ENCODE measurements at places on chromosomes 16 and 17.

DNA sequence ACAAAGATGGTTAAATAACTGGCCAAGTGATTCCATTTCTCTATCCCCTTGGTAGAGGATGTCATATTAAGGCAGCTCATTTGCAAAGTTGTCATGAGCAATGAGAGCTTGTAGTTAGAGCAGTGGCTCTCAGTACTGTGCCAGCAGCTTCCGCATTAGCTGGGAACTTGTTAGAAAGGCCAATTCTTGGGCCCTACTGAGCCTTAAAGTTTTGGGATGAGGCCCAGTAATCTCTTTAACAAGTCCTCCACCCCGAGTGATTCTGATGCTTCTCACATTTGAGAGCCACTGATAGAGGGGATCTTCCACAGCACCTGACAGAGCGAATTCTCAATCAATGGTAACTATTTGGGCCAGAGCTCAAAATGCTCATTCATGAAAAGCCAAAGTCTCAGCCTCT, 20.2 kb upstream of the CCL1 start:
- no peak for DNase-seq

DNA sequence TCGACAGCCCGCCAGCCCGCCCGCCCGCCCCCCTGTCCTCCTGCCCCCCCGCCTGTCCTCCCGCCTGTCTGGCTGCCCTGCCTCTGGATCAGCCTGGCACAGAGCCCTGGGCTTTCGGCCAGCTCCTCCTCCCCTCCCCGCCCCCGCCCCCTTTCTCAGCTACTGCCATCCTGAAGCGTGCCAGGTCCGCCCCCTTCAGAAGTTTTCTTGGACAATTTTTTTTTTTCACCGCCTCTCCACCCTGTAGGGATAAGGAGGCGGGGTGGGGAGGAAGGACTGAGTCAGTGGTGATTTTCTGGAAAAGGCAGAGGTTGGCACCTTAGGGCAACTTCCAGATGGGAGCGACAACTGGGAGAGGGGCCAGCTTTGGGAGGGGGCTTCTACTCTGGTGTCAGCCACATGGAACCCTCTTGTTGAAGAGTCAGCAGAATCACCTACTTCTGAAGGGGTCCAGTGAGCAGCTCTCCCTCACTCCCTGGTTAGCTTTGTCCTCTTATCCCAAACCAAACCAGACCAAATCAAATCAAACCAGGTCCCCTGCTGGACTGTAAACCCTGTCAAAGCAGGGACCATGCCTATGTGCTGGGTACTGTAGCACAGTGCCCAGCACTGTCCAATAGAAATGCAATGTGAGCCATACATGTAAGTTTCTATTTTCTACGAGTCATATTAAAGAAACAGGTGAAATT, 19.7 kb downstream of the IGF2BP1 start:
- DNase-seq = no peak

- DNase-seq = no peak
Observed at GRCh38 chr16:87603684-87604633, 1.7 kb downstream of the JPH3 start.

DNA sequence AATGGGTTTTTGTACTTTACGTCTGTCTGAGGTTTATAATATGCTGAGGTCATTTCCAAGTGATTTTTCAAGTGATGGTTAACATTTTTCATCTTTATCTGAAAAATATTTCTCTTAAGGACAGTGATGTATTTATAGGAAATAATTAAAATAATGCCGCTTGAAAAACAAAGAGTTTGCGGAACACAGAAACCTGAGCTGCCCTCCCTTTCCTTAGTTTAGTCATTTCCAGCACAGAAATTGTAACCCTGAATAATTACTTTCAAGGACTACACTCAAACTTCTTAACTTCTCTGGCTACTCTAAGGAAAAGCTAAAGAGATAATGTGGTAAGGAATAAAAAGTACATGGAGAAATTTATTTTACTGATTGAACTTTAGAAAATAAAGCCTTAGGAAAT, 54.6 kb downstream of the MRTFB start:
- no peak for DNase-seq

DNA sequence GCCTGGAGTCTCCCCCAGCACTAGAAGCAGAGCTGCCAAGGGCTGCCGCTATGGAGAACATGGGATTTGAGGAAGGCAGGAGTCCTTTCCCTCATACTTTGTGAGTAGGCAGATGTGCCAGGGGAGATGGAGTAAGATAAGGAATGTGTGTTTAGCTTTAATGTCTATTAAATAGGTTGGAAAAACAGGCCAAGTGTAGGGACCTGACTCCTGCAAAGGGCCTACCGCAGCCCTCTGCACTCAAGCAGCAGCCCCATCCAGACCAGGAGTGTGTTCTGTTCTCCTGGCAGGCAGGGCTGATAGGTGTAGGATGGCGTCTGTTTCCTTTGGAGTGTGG, 1.8 kb upstream of the MIF4GD start:
- DNase-seq = no peak

GRCh38 chr16:23160082-23160481, 10.8 kb upstream of the USP31 start:
- DNase-seq = no peak

DNA sequence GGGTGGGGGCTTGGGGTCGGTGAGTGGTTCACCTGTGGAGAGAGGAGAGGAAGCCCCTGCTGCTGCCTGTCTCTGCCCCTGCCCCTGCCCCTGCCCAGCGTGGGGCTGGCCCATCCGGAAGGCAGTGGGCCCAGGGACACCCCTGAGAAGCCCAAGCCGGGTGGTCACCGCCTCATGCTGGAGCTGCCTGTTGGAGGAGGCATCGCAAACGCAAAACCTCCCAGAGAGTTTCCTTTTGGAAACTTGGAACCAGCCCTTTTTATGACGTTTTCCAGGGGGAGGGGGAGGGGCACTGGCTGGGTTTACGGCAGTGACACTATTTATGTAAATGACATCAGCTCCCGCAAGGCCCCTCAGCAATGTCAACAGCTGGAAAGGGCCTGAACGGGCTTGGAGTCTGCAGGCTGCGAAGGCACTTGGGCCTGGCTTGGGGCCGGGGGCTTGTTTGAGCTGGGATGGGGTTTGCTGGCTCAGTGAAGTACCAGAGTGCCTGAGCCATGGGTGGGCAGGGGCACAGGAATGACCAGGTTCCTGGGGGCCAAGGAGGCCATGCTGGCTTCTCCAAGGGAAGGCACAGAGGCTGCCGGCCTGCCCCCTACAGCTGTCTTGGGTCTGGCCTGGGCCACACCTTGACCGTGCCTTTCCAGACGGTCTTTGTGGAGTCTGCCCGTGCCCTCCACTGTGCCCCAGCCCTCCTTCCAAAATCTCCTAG, 219.5 kb downstream of the NTN1 start:
- DNase-seq = no peak

DNA sequence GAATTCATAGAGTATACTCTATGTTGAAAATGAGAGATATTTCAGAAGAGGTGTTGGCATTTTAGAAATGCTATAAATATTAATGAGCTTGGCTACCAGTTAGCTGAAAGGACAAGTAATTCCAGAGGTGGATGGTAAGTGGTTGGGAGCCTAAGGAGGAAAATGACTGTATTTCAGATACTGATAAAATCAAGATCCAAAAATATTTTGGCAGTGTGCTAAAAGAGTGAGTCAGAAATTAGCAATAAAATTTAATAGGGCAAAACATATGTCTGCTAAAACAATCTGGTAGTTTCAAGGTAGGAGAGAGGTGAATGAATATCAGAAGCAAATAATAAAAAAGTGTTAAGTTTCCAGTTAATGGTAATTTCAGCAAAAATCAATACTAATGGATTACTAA, 1287.9 kb downstream of the CDH8 start:
- DNase-seq = no peak

DNA sequence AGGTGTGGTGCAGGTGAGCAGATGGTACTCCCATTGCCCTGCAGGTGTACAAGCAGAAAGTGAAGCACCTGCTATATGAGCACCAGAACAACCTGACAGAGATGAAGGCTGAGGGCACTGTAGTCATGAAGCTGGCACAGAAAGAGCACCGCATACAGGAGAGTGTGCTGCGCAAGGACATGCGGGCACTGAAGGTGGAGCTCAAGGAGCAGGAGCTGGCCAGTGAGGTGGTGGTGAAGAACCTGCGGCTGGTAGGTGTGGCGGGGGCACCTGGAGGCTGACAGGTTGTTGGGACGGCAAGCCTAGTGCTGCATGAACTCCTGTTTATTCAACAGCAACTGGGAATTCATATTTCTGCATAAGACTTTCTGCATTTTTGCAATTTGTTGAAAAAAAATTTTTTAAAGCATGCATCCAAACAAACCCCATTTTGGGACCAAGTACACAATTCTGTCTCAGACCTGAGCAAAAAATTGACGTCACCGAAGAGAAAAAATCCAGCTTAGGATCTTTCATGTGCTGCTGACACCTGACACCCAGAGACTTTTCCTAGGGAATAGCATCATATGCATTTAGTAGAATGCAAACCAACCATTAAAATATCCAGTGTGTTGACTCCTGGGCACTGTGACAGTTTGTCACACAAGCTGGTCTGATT, 13.5 kb upstream of the DBNDD1 start:
- DNase-seq = no peak

DNA sequence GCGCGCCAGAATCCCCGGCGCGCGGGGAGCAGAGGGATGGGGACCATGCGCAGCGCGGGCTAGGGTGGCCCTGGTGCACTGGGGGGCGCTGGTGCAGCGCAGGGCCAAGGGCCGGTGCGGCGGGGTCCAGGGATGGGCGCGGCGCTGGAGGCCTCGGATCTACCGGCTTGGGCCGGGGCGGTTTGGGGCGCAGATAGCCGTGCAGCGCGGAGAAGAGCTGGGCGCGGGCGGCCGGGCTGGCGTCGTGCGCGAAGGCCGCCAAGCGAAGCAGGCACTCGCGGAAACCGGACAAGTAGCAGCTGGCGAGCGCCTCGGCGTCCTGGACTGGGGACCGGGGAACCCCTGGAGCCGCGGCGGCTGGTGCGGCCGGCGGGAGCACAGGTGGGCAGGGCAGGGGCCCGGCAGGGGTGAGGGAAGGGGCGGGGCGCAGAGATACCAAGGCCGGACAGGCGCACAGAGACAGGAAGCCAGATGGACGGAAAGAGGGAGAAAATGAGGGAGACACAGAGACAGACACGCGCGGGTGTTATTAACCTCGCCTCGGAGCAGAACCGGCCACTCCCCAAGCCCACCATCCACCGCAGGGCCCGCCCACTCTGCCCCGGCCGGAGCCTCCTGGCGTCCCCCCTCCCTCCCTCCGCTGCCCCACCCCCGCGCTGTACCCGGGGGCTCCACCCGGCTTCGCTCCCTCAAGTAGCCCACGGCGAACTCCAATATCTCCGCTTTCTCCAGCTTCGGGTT, 2.1 kb downstream of the HES7 start:
- DNase-seq = peak; percentile 70

GRCh38 chr17:76000755-76001521, at the start of gene CDK3:
TSS of gene CDK3 (plus strand) at chr17:76000855. CDS start at chr17:76001426, 571 bp downstream.
- DNase-seq = no peak

- DNase-seq = no peak
Observed at GRCh38 chr16:61432421-61432820, 603.8 kb downstream of the CDH8 start.

- DNase-seq = no peak
Observed at GRCh38 chr16:4743226-4743878, 9.0 kb downstream of the DNAAF8 start.

GRCh38 chr16:7716660-7717550, 384.3 kb downstream of the RBFOX1 start:
- DNase-seq = no peak

- DNase-seq = no peak
Observed at GRCh38 chr17:79812353-79813258, 15.7 kb upstream of the CBX8 start.

DNA sequence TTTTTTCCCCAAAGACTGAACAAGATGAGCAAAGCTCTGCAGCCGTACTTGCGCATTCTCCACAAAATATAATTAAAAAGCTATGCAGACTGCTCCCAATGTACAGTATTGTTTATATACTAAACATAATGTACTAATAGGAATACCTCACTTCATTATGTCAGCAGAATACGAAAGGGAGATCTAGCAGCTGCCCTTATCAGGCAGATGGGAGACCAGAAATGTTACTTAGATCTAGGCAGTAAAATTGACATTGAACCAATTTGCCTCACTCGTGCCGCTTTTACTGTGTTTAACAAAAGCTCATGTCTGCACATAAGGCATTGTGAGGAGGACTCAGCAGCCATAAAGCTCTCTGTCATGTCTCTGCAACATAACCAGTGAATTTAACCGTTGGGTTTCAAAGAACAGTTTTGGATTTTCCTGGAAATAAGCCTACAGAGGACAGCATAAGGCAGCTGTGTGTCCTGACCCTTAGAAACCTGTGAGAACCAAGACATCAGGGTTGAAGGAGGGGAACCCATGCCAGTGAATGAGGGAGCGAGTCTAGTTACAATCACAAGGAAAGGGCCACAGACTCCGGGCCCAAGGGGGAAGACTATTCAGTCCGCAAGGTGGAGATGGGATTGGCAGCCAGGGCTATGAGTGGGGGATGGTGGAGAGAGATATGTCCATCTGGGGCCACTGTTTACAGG, 71.4 kb downstream of the GNAO1 start:
- no peak for DNase-seq

GRCh38 chr16:81610144-81610842, 165.7 kb downstream of the CMIP start:
- no peak for DNase-seq
